ENCODE measurements at places on chromosomes 13 and 19. TPM values are rescaled to one million over a fixed set of nuclear protein-coding genes. Genes with fewer than 3 reads are reported as not detected.

Gene TLE2
- total RNA-seq, result 3.1 TPM

Gene USHBP1
- total RNA-seq, result 0.02 TPM

Gene C19orf85
- total RNA-seq, result not detected

Gene ZNF497
- 0.92 TPM for total RNA-seq

Gene CGB3
- total RNA-seq, result not detected

Gene CEACAM16
- total RNA-seq, result 0.08 TPM

Gene FFAR1
- 0.07 TPM for total RNA-seq

Gene JAK3
- 0.14 TPM for total RNA-seq

Data from A549 treated with Hydrocortisone at 1 μM for 4 hours (cell line).